Hair follicular keratinocyte (primary cell): ENCODE measurements at places on chromosomes 7 and 10. TPM values are rescaled to one million over a fixed set of nuclear protein-coding genes. Genes with fewer than 3 reads are reported as not detected.

CYP2E1 gene
- total RNA-seq = not detected in 2 replicates

ACSM6 gene
- total RNA-seq = not detected in 2 replicates

SEMA3E gene
- 0.08 and 0.23 TPM in 2 replicates for total RNA-seq

C7orf57 gene
- total RNA-seq = 1.6 and 2.3 TPM in 2 replicates

TECPR1 gene
- 8.1 and 37.4 TPM in 2 replicates for total RNA-seq

SPDYE16 gene
- not detected in 2 replicates for total RNA-seq

KDM7A gene
- total RNA-seq = 4.5 and 10.4 TPM in 2 replicates

SPDYE2 gene
- total RNA-seq = not detected in 2 replicates

ANKRD2 gene
- total RNA-seq = 1.0 and 3.0 TPM in 2 replicates

ABCF2 gene
- 44.9 and 69.0 TPM in 2 replicates for total RNA-seq

MALRD1 gene
- total RNA-seq = 0.08 and 0.16 TPM in 2 replicates

POLR2J3 gene
- total RNA-seq = 7.2 and 25.5 TPM in 2 replicates

HPSE2 gene
- not detected in 2 replicates for total RNA-seq

ZNF488 gene
- 0.39 and 1.3 TPM in 2 replicates for total RNA-seq

UPK3B gene
- total RNA-seq = 1.4 and 3.4 TPM in 2 replicates

ADAM8 gene
- total RNA-seq = 115 and 143 TPM in 2 replicates

SAP25 gene
- not detected in 2 replicates for total RNA-seq

POLR2J gene
- 30.1 and 44.4 TPM in 2 replicates for total RNA-seq

EN2 gene
- total RNA-seq = not detected in 2 replicates

RBP3 gene
- not detected in 2 replicates for total RNA-seq

TUBB8 gene
- total RNA-seq = not detected in 2 replicates

GCC1 gene
- total RNA-seq = 19.4 and 23.3 TPM in 2 replicates

ZCWPW1 gene
- 0.86 and 2.2 TPM in 2 replicates for total RNA-seq

OPN1SW gene
- total RNA-seq = not detected in 2 replicates

LBX1 gene
- not detected in 2 replicates for total RNA-seq

PTN gene
- total RNA-seq = 0.23 TPM in 1 of 2 replicates, not detected in the other

PTF1A gene
- total RNA-seq = not detected in 2 replicates

RTKN2 gene
- 0.70 and 0.99 TPM in 2 replicates for total RNA-seq

HMX2 gene
- not detected in 2 replicates for total RNA-seq
